ENCODE measurements at places on chromosomes 2 and 18.

DNA sequence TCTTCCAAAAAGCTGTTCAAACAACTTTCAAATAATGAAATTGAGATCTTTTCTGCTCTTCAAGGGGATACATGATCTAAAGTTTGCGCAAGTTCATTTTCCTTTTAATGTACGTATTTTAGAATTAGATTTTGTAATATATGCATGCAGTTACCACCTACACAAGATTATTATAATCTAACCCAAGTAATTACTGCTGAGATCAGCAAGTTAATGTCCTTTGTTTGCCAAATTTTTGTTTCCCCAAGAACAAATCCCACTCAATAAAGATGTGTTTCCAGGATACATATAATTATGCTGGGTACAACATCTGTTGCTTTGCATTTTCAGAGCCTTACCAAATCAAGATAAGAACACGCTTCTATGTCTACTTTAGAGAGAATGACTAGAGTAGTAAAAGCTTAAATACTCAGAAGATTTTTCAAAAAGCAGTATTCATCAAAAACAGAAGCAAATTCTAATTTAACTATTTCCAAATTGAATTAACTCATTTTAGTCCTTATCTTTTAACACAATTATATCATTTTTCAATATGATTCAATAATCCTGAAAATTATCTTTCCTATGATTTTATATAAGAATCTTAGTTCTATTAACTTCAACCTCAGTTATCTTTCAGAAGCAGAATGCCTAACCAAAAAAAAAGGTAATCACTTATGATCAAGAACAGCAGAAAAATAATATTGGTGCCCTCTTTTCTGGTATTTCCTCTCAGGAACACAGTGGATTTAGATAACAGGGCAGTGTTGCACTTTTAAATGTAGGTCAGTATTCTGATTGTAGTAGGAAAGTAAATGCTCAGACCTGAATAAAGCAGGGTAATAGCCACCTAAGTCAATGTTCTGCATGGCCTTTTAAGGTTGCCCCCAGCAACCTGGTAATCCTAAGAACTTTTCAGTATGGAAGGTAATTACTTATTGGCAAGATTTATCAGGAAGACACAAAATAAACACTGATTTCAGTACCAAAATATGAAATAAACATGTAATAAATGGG, 28.0 kb downstream of the CERKL start:
- DNase-seq, result no peak

GRCh38 chr18:10421859-10422258, 32.6 kb upstream of the APCDD1 start:
- no peak for DNase-seq

GRCh38 chr2:99971326-99971900, 171.0 kb downstream of the AFF3 start:
- DNase-seq, result no peak

DNA sequence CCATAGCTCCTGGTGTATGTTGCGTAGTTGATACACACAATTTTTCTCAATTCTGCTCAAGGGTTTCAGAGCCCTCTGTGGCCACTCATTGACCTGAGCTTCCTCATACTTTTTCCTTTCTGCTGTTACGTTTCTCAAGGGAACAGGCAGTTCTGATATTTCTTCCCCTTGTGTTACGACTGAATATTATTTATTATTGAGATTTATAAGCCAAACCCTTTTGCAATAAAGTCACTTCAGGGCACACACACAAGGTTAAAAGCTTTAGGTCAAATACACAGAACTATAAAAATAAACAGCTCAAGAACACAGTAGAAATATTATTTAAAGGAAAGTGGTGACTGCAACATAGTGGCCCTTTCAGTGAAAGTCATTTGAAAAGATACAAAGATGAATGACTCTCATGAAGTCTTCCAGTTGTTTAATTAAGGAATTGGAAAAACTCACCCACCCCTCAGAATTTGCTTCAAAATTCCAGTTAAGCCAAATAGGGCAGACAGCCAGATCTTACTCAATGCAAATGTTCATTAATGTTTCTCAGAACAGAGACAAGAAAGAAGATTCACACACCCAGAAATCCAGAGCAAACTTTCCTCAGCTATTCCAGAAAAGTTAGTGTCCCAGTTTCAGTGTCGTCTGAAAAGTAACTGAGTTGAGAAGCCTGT, 179.7 kb downstream of the TRIB2 start:
- DNase-seq, result no peak

- no peak for DNase-seq
Observed at GRCh38 chr2:195543063-195543462, 114.0 kb upstream of the SLC39A10 start.

DNA sequence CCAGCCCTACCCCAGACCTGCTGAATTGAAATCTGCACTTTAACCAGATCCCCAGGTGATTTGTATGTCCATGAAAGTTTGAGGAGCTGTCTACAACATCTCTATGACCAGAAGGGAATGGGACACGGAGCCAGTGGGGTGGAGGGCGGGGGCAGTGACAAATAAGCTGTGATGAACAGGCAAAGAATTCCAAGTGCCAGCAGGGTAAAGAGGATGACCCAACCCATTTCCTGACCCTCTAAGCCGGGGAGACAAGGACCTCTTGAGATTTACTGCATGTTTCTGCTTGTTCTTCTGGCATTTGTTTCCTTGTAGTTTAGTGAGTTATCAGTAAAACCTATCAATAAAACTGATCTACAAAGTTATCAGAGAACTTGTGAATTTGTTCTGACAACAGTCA, 8.7 kb downstream of the TET3 start:
- DNase-seq, result no peak

DNA sequence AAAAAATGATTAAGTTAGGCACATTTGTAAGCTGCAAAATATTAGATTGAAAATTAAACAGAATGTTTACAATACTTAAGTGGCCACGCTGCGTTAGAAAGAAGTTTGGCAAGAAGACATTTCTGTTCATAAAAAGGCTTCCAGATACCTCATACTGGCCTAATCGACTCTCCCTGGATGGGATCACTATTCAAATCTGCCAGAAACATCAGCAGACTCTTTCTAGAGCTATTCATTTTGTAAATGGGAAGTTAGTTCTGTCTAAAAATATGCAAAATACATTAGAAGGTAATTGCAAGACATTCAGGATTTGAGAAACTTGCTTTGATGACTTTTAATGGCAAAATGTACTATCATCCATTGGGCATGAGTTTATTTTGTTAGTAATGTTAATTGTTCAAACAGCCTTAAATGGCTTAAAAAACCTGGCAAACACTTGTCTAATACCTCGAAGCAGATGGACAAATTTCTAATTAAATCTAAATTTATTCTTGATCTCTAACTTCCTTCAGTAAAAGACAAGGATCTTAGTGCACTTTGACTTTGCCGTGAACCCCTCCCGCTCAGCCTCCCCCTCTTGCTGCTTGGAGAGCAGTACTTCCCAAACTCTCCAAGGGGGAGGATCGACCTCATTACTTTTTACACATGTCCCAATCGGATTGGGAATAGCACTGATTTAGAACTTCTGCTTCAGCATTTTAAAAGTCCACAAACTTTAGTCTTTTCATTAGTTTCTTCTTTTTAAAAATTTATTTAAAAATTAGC, 103.5 kb downstream of the SMIM21 start:
- DNase-seq, result no peak

DNA sequence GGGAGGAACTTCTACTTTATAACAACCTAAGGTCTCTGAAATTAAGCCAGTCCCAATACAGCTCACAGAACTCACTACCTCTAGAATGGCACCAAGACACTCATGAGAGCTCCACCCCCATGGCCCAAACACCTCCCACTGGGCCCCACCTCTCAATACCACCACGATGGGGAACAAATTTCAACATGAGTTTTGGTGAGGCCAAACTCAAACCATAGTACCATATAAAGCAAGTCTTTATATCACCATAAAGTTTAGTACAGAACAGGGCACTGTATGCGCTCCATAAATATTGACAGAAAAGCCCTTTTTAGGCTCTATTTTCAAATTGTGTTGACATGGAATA, 3.3 kb downstream of the AFG3L2 start:
- no peak for DNase-seq

DNA sequence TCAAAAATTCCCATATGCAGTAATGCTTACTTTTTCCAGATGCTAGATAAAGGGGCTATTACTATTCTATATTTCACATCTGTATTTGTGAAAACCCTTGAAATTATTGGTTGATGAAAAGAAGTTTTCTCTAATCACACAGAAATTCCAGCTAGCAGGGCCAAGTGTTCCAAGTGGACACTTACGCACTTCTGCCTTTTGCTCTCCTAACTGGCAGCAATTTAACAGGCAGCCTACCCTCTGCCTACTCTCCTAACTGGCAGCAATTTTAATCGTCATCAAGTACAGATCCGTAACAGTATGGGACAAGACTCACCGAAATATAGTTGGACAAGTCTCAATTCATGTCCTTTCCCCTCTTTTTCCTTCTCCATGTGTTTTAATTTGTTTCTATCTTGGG, 12.0 kb downstream of the LRRC30 start:
- no peak for DNase-seq

DNA sequence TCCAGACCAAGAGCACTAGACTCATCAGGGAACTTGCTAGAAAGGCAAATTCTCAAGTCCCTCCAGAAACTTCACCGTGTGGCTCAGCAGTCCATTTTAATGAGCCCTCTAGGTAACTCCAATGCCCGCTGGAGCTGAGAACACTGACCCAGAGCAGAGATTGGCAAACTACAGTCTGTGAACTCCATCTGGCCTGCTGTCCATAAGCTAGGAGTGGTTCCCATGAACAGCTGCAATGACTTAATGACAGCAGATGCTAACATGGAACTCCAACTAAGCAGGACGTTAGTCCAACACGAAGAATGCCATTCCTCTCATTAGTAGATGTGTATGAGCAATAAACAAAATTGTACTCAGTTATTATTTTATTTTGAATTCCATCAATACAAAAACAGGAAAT, 371.9 kb downstream of the STK39 start:
- DNase-seq, result no peak

Data from putamen (tissue), 1 donor.